ENCODE measurements at places on chromosomes 5 and 9.

DNA sequence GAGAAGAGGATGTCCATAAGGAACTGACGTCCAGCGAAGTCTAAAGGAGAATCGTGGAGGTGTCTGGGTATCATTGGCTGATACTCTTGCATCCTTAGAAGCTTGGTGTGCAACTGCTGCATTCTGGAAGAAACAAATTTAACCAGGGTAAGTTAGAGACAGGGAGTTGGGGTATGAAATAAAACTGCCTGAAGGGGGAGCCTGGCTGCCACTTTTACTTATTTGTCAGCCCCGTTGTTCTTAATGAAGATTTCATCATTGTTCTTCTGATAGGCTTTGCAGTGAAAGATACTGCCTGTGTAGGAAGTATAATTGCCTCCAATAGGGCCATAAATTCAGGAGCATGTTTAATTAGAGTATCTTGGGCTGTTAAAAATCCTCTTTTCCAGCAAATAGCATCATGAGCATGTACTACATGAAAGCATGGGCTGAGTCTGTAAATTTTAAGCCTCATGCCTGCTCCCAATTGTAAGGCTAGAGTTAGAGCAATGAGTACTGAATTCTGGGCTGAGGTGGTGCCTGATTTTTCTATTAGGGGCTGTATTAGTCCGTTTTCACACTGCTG, 1264.5 kb upstream of the ACO1 start:
- DNase-seq: peak; percentile 11

GRCh38 chr5:38148021-38148625, 110.2 kb upstream of the EGFLAM start:
- no peak for DNase-seq

DNA sequence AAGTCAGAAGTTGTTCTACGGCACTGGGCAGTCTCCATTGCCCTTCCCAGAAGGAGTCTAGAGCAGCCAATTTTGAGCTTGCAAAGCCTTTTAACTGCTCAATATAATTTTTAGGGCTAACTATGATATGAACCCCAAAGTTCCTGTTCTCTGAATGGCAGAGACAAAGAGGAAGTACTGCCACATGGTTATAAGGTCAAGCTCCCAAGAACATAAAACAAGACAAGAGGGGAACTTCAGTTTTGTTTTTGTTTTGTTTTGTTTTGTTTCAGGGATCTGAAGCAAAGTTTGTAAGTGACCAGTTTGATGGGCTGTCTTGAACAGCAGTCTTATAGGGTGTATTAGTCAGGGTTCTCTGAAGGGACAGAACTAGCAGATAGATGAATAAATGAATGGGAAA, 11.9 kb upstream of the SMC2 start:
- DNase-seq: no peak

GRCh38 chr5:109146591-109146990, 263.2 kb downstream of the PJA2 start:
- no peak for DNase-seq

DNA sequence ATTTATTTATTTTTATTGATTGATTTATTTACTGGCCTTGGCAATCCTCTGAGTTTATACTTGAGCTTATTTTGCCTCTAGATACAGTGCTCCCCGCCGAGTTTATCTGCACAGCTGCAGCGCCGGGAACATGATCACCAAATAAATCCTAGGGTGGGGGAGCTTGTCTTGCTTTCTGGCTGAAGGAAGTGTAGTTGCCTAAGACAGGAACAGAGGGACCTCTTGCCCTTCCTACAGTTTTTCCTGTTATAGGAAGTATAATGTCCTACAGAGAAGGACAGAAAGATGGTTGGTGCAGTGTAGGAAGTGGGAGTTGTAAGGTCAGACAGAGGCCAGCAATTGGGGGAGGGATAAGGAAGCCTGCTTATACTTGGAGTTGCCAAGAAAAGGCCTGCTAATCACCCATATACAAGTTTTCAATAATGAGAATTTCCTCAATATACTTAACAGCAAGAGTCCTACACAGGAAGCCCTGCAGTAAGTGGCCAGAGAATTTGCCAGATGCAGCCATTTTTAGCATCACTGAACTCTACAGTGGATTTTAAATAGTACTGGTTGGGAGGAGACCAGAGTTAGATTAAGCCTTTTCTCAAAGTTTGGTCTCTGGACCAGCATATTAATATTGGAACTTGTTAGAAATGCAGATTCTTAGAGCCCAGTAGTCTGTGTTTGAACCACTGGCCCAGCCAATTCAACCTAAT, 7.7 kb downstream of the AOPEP start:
- no peak for DNase-seq

GRCh38 chr5:10626473-10627013, 62.7 kb downstream of the ANKRD33B start:
- no peak for DNase-seq

DNA sequence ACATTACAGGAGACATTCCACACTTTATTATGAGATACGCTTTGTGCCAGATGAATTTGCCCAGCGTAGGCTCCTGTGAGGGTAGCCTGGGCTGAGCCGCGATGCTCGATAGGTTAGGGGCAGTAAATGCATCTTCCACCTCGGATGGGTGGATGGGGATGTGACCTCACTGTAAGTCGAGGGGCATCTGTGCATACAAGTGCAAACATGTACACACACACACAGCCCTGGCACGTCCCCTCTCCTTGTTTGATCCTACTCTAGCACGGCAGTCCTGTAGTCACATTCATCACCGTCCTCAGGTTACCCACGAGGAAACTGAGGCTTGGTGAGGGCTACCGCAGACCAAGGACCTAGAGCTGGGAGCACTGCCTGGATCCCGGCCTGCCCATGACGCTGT, 166.8 kb downstream of the COL23A1 start:
- no peak for DNase-seq

- no peak for DNase-seq
Measured at GRCh38 chr9:27817747-27818146, 244.5 kb upstream of the C9orf72 start.

DNA sequence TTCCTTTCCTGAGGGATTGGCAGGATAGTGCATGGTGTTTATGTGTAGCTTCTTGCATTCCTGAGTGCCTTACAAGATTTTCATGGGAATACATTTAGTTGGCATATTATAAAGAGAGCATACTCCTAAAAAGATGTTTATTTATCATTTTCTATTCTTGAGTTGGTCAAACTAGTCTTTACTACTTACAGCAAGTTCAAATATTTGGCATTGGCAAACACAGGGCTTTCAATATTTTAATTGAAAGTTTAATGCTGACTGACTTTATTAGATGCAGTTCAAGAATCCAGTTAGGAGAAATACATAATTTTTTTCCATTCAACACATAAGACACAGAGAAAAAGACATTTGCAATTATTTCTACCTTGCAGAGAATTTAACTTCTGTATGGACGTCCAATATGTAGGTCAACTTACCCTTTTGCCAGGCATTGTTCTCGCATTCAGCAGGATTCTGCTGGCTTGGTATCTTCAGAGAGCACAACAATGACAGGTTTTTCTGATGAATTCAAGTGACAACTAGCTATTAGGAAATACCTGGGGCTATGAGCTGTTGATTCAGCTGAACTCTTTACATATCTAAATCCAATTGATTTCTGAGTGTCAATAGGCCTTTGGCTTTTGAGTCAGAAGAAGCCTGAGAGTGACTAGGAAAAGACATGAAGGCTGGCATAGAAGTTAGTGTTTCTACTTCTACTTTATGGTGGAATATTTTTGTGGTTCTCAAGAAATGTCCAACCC, 129.6 kb downstream of the LURAP1L start:
- DNase-seq: no peak

DNA sequence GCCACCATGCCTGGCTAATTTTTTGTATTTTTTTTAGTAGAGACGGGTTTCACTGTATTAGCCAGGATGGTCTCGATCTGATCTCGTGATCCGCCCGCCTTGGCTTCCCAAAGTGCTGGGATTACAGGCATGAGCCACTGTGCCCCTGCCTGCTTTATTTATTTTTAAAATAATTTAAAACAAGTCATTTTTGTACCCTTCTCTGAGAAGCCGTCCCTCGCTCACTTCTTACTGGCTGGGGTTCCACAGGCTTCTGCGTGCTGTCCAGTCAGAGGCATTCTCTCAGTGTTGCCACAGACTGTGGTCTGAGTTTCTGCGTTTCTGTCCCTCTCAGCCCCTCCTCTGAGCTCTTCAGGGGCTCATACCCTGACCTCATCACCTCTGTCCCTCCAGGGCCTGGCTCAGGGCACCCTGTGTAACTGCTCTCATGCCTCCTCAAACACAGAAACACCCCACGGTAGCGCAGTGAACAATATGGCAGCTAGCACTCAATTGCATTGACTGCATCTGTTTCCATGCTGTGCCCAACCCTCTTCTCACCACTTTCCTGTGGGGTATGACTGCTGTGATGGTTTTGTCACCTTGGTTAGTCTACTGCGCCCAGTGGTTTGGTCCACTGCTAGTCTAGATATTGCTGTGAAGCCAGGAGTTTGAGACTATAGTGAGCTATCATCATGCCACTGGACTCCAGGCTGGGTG, 44.3 kb upstream of the SH3PXD2B start:
- no peak for DNase-seq

DNA sequence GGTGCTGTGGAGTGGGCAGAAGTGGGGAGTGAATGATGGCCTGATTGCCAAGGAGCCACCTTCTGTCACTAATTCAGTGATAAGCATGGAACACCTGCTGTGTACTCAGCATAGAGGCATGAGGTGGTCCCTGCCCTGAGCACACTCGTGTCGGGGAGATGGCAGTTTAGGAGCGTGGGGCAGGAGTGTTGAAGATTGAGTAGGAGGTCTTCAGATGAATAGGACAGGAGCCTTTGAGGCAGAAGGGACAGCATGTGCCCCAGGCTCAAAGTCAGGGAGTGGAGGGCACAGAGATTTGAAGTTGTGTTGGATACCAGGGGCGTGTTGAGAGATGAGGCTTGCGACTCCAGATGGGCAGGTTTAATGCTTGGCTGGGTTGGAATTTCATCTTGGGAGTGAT, 55.0 kb downstream of the ZNF618 start:
- no peak for DNase-seq

GRCh38 chr5:109574985-109575384, 114.7 kb upstream of the MAN2A1 start:
- no peak for DNase-seq

GRCh38 chr5:179852993-179853547, 5.5 kb downstream of the MRNIP start:
- peak; percentile 60 for DNase-seq

- DNase-seq: no peak
Measured at GRCh38 chr5:179367491-179367890, 22.2 kb upstream of the ADAMTS2 start.

DNA sequence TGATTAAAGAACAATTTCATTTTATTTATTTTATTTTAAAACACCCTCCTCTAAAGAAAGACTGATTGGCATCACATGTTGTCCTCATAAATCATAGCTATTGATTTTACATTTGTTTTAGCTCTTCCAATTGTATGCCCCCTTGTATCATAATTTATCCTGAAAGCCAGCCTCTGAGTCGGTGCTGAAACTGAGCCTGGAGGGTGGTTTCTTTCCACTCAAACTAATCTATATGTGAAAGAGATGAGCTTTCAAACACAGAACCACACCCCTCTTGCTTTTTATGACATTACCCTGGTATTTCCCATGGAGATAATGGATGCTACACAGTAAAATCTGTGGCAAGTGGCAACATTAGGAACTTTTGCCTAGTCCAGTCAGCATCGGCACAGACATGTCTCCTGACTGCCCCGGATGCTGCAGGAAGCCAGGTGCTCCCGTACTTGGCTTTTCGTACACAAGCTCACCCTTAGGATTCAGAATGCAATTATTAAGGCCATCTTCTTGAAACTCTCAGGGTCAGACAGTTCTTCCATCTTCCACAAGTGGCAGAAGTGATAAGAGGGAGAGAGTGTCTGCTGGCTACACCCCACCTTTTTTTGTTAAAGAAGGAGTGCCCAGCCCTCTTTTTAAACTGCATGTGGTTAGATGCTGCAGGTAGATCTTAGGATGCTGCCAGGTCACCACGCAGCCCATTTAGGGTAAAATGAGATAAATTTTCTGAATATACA, 91.1 kb downstream of the SNCAIP start:
- no peak for DNase-seq

Data from GM20000 (cell line).